ENCODE measurements at places on chromosomes 16 and 17. TPM values are rescaled to one million over a fixed set of nuclear protein-coding genes. Genes with fewer than 3 reads are reported as not detected.

GRCh38 chr17:45043813-45044540, 7.5 kb downstream of the DCAKD start:
- no peak for DNase-seq

DNA sequence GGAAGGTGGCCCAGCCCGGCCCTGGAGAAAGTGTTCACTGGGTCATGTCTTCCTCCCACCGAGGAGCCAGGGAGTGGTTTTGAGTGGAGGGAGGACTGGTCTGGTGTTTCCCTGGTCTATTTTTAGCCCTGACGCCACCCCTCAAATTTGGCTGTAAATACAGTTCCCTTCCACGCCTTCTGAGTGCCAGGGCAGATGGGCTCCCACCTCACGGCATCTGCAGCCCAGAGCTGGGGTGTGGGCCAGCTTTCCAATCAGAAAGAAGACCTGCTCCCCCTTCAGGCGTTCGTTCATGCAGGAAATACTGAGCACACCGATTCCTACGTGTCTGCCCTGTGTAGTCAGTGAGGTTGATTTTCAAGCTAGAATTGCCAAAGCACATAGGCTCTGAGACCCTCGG, 53.7 kb downstream of the SNX20 start:
- DNase-seq: no peak

Gene PRRT2
- total RNA-seq: 1.0 TPM

Gene ARHGAP44
- 0.33 TPM for total RNA-seq

Gene NPIPB12
- total RNA-seq: 2.8 TPM

Gene PHOSPHO1
- 0.74 TPM for total RNA-seq

GRCh38 chr16:88050952-88051660, 99.9 kb downstream of the BANP start:
- no peak for DNase-seq

Gene CCL18
- not detected for total RNA-seq

Gene TNRC6A
- total RNA-seq: 9.7 TPM

Gene EME1
- 9.4 TPM for total RNA-seq

Gene TNFRSF13B
- not detected for total RNA-seq

- no peak for DNase-seq
Observed at GRCh38 chr16:56800355-56800754, 64.7 kb upstream of the SLC12A3 start.

DNA sequence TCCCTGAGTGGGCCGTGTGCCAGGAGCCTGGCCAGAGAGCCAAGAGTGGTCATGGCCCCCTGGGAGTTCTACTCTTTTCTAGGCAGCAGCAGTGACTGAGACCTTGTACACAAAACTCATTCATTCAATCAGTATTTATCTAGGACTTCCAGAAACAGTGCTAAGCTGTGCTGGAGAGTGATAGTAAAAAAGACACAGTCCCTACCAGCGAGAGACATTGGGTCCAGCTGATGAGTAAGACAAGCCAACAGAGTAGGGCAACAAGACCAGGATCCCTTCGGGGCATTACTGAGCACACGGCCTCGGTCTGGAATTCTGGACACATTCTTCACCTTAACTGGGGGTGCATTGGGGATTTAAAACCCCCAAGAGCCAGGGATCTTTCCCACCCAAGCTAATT, 20.2 kb downstream of the CBX4 start:
- DNase-seq: no peak

Gene GP1BA
- not detected for total RNA-seq

DNA sequence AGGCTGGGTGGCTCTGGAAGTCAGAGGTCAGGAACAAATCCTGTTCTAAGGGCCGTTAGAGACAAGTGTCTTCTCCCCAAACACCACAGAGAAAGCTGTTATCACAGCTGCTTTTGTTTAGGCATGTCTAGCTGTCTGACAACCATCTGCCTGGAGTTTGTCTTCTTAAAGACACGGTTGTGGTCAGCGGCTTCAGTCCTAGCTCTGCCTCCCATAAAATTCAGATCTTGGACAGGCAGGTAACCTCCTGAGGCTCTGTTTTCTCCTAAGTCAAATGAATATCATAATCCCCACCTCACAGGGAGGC, 2.3 kb upstream of the ITGA3 start:
- DNase-seq: no peak

DNA sequence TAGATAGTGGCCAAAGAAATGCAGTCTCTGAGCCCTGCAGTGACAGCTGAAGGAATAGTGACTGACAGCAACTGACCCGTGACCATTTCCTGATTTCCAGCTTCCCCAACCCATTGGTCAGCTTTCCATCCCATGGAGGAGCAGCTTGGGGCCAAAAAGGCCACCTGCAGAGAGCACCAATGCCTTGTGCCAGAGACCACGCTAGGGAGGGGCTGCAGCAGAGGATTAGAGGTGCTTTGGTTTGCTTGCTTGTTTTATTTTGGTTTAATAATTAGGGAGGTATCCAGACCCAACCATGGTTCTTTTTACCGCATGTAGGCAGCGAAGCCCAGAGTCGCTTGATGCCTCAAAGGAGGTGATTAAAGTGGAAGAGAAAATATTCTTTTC, 61.3 kb upstream of the SIAH1 start:
- no peak for DNase-seq

GRCh38 chr17:41492771-41493170, 3.1 kb upstream of the KRT36 start:
- peak; percentile 27 for DNase-seq

DNA sequence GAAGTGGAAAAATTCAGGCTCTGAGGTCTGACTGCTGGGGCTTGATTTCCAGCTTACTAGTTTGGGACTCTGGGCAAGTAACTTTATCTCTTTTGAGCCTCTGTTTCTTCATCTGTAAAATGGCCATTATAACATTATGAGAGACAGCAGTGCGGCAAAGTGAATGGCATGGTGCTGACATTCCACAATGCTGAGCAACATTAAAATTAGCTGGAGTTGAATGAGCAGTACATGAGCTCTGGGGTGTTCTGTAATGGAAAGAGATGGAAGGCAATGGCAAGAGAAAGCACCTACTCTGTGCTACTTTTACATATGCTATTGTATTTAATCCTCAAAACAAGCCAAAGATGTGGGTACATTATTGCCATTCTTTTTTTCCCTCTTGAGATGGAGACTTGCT, 535.7 kb upstream of the CDH11 start:
- no peak for DNase-seq

- DNase-seq: no peak
Observed at GRCh38 chr16:48433116-48433849, 48.1 kb upstream of the SIAH1 start.

Gene CLEC18A
- total RNA-seq: 0.02 TPM

DNA sequence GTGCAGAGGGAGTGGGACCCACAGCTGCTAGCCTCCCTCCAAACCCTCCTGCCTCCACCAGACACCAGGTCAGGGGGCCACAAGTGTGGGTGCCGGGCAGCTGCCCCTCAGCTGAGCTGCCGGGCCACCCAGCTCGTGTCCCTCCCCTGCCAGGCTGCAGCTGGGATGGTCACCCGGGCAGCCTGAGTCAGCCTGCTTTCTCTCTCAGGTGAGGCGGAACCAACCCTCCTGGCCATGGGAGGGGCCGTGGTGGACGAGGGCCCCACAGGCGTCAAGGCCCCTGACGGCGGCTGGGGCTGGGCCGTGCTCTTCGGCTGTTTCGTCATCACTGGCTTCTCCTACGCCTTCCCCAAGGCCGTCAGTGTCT, 6.9 kb downstream of the SLC16A3 start:
- DNase-seq: no peak

- no peak for DNase-seq
Observed at GRCh38 chr17:50807009-50807408, 28.4 kb upstream of the WFIKKN2 start.

DNA sequence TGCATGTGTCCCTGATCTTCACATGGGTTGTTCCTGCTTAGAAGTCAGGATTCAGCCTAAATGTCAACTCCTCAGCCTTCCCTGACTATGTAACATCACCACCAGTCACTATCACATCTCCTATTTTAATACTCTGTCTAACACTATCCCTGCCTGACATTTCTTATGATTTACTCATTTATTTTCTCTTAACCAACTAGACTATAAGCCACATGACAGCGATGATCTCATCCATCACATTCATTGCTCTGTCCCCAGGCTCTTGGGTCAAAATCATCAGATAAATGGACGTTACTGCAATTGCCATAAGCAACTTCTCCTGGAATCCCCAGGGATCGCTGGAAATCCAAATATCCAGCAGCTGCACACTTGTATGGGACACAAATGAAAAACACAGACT, 15.7 kb downstream of the CDRT4 start:
- no peak for DNase-seq
